ENCODE measurements at places on chromosomes 3 and 15.

GRCh38 chr15:80447077-80447476 lies 42.9 kb downstream of the ARNT2 start:
- no peak for ATAC-seq

- ATAC-seq, result no peak
These were observed 2.2 kb upstream of the HDAC11 start for GRCh38 chr3:13477943-13478342.

GRCh38 chr15:48285329-48286214 lies 45.7 kb upstream of the DUT start:
- ATAC-seq, result peak; percentile 83

DNA sequence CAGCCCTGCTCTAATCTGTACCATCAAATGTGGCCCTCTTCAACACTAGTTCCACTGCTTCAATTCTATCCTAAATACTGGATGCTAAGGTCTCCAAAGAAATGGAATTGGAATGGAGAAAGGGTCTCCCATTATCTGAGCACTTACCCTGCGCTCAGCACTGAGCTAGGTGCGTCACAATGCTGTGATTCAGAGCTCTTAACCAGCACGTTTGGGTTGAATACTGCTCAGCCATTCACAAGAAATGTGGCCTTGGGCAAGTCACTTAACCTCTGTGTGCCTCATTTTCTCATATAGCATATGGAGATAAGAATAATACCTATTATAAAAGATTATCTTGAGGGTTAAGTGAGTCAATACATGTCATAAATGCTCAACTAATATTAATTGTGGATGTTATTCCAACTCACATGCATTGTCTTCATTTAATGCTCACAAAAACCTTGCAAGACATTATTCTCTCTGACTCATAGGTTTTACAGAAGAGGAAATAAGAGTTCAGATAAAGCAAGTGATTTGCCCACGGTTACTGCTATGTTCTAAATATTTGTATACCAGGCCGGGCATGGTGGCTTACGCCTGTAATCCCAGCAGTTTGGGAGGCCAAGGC lies 27.4 kb upstream of the SRGAP3 start:
- ATAC-seq, result no peak

DNA sequence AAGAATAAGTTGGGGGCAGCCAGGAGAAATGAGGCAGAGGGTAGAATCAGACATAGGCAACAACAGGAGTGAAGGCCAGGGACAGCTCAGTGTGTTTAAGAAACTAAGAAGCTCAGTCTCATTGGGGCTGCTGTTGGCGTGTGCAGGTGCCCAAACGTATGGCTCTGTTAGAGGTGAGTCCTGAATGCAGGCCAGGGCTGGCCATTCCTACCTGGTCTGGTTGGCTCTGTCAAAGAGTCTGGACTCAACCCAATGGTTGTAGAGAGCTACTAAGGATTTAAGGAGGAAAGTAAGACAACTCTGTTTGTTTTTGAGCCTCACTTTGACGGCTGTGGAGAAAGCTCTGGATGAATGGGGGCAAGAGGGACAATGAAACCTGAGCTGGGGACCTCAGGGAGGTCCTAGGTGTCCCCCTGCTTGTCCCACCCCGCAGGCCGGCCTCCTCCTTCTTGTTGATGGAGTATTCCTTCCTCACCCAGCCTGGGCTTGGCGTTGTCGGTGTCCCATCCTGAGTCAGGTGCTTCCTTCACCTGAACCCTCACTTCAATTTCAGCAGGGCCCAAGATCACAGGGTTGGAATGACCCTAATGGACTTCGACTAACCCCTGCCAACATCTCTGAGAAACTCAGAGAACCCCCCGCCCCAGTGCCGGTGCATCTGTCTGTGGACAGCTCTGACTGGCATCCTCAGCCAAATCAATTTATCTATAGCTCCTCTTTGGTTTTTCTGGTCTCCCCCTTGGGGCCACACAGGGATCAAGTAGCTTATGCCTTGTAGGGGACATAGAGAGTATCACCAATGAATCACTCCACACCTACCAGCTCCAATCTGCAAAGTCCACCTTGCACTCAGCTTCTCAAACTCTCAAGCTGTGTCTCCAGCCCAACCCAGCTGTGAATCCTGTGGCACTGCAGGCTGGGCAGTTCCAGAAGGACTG lies 8.3 kb downstream of the ITGA11 start:
- ATAC-seq, result no peak

- no peak for ATAC-seq
These were observed 32.8 kb downstream of the POC1A start for GRCh38 chr3:52121464-52121805.

DNA sequence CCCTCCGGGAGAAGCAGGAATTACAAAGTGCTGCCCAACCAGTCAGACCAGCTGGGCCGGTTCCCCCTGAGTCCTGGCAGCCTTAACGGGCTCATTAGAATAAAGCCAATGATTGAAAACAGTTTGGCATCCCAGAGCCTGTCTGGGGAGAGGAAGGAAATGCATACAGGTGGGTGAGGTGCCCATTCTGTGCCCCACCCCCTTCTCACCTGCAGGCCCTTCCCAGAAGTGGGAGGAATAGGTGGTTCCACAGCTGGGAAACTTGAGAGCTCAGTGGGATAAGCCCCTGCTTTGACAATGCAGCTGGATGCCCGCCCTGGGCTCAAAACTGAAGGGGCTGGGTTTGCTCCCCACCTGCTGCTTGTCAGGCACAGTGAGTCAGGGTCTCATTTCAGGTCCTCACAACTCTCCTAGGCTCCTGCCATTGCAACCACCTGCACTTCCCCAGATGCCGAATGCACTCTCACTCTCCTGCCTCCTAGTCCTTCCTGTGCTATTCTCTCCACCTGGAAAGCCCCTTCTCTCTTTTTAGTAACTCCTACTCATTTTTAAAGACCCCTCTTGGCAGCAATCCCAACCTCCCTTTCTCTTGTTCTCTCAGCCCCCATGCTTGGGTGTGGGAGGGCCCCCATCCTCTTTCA lies 5.5 kb upstream of the BUB1B start:
- no peak for ATAC-seq

DNA sequence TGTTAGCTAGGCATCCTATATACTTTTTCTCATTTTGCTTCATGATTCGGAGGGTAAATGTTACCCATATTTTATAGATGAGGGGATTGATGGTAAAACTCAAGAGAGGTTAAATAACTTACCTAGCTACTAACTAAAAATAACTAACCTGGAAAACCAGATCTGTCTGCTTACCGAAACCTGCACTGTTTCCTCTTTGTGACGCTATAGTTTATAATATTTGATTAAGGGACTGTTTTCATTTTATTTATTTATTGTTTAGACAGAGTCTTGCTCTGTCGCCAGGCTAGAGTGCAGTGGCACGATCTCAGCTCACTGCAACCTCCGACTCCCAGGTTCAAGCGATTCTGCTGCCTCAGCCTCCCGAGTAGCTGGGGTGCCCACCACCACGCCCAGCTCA lies 55.9 kb downstream of the MAP6D1 start:
- no peak for ATAC-seq

GRCh38 chr3:195087328-195087727 lies 183.6 kb downstream of the XXYLT1 start:
- no peak for ATAC-seq

DNA sequence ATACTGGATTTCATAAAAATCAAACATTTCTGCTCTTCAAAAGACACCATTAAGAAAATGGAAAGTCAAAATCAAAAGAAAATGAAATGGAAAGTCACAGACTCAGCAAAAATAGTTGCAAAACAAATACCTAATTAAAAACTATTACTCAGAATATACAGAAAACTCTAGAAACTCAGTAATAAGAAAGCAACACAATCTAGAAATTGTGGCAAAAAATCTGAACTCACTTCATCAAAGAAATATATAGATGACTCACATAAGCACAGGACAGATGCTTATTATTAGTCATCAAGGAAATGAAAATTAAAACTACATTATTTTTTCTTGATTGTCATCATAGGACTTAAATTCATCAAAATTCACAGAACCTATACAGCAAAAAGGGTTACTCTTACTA lies 430.0 kb downstream of the SHQ1 start:
- ATAC-seq, result no peak

DNA sequence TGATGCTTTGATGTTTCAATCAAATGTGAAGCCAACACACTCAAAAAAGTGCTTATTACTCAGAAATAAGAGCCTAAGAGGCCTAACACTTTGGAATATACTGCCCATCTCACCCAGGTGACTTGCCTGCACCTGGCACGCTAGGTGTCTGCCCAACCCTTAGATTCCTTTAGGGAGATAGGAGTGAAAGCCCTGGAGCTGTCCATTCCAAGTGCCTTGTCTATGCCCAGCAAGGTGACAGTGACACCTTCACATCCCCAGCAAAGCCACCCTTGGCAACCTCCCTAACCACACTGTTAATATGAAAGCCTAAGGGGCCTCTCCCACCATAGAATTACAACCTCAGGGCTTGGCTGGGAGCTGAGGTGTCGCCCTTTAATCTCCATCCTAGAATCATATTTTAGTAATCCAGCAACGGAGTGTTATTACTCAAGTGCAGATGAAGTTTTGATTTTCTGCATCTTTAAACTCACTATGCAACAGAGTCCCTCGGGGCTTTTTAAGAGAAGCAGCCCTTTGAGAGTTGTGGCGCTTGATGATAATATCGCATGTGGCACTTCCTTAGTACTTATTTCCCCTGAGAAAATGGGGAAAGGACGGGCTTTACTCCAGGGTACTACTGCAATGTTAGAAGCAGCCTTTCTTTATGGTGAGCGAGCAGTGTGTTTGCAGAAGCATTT lies 24.8 kb downstream of the ATP10A start:
- no peak for ATAC-seq

DNA sequence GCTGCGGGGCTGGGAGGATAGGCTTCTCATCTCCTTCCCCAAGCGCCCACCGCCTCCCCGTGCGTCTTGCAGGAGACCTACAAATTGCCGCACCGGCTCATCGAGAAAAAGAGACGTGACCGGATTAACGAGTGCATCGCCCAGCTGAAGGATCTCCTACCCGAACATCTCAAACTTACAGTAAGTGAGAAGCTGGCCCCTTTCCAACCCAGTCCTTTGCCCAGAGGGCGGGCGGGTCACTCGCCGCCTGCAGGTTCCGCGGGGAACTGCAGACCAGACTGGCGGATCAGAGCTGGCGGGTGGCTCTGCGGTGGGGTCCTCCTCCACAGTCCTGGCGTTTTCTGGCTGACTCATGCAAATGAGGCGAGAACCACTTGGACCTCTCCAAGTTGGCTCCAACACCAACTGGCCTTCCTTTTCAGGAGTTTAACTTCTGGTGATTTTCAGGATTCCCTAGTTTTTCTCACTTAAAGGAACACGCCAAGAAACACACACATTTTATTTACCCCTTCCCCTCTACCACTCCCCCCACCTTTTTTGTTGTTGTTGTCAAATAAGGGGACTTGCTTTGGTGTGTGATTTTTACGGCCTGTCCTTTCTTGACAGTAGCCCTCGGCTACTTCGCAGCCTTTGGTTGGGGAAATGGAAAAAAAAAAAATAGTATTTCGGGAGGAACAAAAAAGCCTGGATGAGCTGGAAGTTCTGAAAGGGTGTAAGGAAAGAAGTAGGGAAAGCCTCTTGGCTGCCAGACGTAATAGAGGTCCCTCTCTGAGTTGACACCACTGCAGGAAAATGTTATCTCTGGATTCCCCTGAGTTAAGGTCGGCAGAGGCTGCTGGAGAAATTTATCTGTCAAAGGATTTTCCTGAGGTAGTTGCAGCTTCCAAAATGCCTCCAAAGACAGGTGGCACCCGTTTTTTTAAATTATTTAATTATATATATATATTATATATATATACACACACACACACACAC lies 1.3 kb downstream of the BHLHE40 start:
- peak; percentile 6 for ATAC-seq

DNA sequence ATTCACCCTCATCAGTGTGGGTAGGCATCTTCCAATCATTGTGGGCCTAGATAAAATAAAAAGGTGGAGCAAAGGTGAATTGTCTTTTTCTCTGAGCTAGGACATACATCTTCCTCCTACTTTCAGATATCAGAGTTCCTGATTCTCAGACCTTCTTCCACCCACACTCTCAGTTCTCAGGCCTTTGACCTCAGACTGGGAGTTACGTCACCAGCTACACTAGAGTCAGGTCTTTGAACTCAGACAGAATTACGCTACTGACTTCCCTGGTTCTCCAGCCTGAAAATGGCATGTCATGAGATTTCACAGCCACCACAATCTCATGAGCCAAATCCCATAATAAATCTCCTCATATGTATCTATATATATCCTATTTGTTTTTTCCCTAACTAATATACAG lies 39.0 kb downstream of the STRIT1 start:
- no peak for ATAC-seq

GRCh38 chr15:69957175-69957574 lies 140.5 kb downstream of the TLE3 start:
- ATAC-seq, result no peak

GRCh38 chr3:190443257-190443656 lies 6.4 kb downstream of the TMEM207 start:
- no peak for ATAC-seq

DNA sequence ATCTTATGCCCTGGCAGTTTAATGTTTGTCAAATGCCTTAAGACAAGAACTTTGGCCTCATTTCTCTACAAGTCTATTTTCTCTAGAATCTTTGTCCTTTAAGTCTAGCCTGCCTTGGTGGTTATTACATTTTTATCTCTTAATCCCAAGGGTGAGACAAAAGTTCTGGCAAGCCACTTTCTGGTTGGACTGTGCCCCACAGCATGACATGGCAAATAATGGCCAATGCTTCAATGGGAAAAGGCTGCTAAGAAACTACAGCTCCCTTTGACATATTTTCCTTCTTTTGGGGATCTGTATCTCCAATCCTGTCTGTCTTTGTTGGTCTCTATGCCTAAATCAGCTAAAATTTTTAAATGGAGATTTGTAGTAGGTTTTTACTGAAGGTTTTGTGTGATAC lies 181.6 kb upstream of the MBNL1 start:
- no peak for ATAC-seq

GRCh38 chr15:70023769-70024491 lies 73.8 kb downstream of the TLE3 start:
- peak; percentile 91 for ATAC-seq

DNA sequence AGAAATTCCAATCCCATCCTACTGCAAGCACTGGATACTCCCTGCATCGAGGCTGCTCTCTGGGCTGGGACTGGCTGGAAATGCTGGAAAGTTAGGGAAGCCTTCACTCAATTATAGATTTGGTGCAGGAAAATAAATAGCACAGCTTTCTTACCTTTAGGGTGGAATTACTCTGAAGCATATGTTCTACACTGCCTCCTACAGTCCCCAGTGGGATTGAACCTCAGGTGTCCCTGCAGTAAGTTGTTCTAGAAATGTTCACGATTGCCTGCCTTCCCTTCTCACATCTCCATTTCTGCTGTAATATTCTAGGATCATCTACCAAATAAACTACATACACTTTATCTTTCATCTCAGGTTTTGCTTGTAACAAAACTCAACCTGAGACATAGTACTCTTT lies 536.7 kb upstream of the LMCD1 start:
- no peak for ATAC-seq
